ENCODE measurements at places on chromosomes 16 and 17.

DNA sequence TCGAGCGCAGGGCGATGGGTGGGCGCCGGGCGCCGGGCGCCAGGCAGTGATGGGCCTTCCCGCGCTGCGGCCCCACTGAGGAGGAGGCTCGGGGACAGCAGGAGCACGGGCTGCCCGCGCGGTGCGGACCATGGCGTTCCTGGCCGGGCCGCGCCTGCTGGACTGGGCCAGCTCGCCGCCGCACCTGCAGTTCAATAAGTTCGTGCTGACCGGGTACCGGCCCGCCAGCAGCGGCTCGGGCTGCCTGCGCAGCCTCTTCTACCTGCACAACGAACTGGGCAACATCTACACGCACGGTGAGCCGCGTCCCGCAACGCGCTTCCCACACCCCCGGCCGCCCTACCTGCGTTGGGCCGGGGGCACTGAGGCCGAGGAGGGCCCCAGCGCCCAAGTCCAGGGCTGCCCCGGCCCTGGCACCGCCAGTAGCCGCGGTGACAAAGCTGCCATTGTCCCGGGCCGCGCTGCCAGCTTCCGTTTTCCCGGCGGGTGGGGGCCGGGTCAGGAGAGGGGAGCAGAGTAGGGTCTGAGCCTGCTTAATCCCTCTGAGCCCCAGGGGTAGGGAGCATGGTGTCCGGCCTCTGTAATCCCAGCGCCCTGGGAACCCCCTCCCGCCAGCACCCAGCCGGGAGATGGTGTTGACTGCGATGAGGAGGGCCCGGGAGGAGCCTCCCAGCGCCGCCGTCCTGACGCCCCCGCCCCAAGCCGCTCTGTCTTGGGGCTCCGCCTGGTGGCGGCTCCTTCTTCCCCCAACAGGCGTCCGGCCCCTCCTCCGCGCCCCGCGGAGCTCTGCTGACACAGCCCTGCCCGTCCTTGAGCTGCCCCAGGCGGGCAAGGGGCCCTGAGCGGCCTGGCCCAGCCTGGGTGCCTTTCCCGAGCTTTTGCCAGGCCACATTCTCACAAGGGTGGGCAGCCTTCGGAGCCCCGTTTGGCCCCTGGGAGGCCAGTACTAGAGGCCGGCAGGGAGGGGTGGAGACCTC is 685 bp downstream of the PAQR4 start:
- DNase-seq = peak; percentile 63

- no peak for DNase-seq
These were observed 16.1 kb downstream of the CCR7 start for GRCh38 chr17:40548982-40549685.

DNA sequence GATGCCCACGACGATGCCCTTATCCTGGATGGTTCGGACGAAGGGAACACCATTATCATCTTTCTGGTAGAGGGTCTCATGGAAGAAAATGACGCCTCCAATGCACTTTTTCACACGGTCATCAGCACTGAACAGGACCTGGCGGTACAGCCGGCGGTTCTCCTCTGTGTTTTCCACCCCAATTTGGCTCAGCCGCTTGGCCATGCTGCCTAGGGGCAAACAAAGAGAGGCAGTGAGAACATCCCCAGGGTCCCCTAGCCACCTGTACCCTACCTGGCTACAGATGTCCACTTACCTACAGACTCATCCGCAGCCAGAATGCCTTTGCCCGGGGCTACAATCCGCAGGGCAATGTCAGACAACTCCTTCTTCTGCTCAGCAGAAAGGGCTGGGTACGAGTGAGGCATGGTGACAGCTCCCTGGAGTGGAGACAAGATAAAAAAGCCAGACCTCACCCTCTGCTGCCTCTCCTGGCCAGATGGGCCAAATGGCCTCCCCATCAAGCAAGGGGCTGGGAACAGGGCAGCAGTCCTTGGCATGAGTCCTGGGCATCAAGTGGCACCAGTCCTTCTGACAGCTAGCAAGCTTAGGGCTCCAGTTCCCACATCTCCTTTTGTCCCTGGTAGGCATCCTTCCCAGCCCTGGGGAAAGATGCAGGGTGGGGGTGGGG is 1.4 kb downstream of the ALDOC start:
- DNase-seq = no peak

DNA sequence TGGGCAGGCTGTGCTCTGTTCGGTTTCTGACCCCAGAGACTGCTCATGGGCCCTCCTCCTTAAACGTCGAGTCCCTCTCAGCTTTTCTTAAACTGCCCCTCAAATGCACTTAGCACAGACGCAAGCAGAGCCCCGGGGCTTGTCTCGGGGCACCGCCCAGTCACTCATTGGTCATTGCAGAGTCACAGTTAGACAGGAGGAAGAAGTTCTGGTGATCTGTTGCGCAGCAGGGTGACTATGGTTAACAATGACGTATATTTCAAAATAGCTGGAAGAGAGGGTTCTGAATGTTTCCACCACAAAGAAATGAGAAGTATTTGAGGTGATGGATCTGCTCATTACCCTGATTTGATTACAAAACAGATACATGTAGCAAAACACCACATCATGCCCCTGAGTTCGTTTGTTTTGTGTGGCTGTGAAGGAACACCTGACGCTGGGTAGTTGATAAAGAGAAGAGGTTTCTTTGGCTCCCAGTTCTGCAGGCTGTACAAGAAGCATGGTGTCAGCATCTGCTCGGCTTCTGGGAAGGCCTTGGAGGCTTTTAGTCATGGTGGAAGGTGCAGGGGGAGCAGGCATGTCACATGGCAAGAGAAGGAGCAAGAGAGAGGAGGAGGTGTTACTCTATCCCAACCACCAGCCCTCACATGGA is 387.4 kb downstream of the CPPED1 start:
- no peak for DNase-seq

DNA sequence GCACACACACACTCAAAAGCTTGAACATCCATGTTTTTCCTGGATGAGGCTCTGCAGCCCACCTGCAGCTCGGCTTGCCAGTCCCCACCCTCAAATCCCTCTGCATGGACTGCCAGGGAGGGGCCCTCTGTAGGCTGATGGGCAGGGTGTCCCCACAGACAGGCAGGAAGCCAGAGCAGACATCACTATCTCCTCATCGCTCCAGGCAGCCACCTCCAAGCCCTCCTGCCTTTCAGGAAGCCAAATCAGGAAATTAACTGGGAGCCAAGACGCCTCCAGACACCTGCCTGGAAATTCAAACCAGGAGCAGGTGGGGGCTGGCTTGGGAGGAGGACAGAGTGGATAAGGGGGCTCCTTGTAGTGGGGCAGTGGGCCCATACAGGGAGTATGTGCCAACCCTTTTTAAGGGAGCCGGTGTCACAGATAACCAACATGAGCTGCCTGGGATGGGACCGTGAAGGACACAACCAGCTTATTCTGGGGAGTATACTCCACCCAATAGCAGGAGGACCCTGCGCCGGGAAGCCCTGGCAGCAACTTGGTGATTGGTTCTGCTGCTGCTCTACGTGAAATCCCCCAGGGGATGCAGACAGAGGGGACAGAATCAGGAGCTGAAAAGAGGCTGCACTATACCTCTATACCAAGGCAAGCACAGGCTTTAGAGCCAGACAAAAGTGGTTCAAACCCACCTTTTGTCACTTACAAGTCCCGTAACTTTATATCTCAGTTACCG is 139.1 kb downstream of the CCT6B start:
- DNase-seq = no peak

DNA sequence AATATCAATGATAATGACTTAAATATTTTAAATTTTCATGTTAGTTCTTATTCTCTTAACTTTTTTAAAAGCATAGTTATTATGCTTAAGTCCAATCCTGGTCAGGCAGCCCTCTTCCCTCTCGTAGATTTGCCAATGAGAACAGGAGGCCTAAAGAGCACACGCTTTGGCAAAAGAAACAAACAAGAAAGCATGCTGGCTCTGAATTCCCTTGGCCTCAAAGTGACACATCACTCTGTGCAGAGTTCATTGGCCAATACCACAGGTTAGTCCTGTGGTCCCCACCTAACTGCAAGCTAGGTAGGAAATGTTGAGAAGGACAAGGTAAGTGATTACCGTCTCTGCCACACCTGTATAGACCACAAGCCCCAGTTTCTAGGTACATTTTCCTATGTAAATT is 61.5 kb downstream of the MYO1D start:
- no peak for DNase-seq

DNA sequence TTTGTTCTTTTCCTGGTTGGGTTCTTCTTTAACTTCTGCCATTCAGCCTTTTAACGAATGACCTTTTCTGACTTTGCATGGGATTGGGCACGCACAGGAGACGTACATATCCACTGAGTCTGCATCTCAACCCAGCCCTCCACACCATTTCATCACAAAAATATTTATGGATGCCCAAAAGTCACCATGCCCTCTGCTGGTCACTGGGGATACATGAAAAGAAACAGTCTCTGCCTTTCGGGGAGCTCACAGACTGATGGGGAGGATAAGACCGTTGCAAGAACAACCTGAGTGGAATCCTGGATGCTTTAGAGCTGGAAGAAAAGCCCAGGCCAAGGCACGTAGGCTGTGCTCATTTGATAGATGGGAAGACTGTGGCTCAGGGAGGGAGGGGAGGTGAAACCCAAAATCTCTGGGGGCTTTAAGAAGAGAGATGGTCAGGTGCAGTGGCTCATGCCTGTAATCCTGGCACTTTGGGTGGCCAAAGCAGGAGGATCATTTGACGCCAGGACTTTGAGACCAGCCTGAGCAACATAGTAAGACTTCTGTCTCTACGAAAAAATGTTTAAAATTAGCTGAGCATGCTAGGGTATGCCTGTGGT is 7.9 kb upstream of the MT2A start:
- no peak for DNase-seq

DNA sequence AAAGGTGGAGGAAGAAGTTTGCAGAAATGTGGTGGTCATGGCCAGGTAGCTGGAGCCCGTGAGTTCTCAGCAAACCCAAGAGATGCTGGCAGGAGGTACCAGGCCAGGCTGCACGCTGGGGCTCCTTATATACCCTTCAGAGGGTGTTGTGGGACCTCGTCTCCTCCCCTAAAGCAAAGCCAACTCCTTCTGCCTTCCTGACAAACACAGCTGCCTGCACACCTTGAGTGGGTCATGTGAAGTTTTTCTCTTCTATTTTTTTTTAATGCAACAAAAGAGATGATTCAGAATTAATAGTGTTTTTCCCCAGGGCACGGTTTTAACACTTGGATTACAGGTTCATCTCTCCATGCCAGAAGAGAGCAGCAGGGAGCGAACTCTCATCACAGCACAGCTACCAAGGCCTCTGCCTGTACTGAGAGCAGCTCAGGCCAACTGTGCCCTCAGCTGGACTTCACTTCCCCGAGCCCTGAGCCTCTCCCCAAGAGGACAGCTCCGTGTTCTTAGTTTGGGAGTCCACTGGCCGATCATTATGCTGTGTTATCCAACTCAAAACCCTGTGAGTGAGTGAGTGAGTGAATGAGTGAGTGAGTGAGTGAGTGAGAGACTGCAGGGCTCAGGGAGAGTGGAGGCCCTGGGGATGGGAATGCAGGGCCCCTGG is at the start of gene KRT15:
TSS of gene KRT15 (minus strand) at position 102 of the 661 bp plus-strand sequence. CDS start at position 39, 63 bp downstream.
- DNase-seq = no peak

- DNase-seq = no peak
These were observed 56.1 kb downstream of the B9D1 start for GRCh38 chr17:19306160-19307111.

GRCh38 chr17:60305141-60305540 is 86.8 kb downstream of the USP32 start:
- no peak for DNase-seq

GRCh38 chr16:46733319-46733830 is 14.8 kb downstream of the MYLK3 start:
- no peak for DNase-seq

- DNase-seq = peak; percentile 42
These were observed 13.0 kb downstream of the CDH13 start for GRCh38 chr16:82639666-82640336.

- no peak for DNase-seq
These were observed 110.8 kb downstream of the IRX3 start for GRCh38 chr16:54175552-54176375.

DNA sequence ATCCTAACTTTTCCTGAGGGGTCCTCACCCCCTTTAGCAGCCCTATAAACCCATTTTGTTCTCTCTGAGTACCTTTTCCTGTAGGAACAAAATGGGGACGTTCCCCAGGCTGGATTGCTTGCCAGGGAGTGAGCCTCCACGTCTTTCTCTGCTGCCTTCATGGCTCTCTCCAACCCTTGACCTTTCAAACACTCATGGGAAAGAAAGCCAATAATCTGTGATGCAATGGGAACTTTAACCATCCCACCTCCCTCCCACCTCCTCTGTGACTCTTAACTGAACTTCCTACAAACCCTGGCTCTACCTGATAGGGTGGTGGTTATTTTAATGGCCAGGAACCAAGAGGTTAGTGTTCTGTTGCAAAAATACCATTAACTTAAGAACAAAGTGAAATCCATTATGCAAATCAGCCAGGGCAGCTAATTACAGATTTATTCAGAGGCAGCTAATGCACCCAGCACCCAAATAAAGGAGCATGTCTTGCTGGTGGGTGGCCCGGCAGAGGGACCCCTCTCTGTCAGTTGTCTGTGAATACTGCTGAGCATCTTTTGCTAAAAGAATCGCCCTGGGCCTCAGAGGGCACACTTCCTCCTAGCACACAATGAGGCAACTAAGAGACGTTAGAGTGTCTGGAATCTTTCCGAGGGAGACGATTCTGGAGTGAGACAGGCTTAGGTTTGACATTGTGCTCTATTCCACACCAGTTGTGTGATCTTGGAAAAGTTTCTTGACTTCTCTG is 3.0 kb downstream of the PIPOX start:
- no peak for DNase-seq

- peak; percentile 85 for DNase-seq
These were observed at the start of the genes CCDC137 and OXLD1 for GRCh38 chr17:81666342-81667191. Gene CCDC137, plus strand, starts transcription at chr17:81666737. Its CDS starts 30 bp downstream, at chr17:81666767. Gene OXLD1, minus strand, starts transcription at chr17:81666605. Its CDS starts 28 bp downstream, at chr17:81666577.

GRCh38 chr17:41301916-41302901 is at the start of gene KRTAP29-1:
Gene KRTAP29-1, minus strand, starts transcription at chr17:41302851. Its CDS starts 0 bp downstream, at chr17:41302851.
- DNase-seq = no peak

DNA sequence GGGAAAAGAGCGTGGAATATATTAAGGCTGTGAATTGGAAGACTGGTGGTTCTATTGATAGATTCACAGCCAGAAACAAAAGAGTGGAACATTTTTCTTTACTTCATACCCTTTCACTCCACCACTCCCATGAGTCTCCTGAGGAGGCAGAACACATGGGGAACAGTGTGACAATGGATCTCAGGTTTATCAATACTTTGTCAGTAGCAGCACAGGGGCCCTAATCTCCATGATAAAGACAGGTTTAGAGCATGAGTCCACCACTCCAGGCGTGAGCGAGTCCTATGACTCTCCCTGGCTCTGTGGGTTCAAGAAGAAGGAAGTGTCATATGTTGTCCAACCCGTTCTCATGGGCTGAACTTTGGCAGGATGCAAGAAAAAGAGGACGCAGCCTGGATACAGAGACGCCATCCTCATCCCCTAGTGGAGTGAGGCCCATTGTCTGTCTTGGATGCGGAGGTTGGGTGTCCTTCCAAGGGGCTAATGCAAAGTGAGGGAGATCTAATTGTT is 361.2 kb downstream of the TMEM114 start:
- no peak for DNase-seq

GRCh38 chr17:15945527-15946191 is 729 bp downstream of the ADORA2B start:
- DNase-seq = peak; percentile 48

GRCh38 chr17:32240750-32241149 is 24.9 kb upstream of the RHBDL3 start:
- DNase-seq = no peak

GRCh38 chr17:77042476-77043231 is 98.1 kb upstream of the SEC14L1 start:
- no peak for DNase-seq
